Kidney epithelial cell (primary cell): ENCODE measurements at places on chromosomes 16 and 17.

DNA sequence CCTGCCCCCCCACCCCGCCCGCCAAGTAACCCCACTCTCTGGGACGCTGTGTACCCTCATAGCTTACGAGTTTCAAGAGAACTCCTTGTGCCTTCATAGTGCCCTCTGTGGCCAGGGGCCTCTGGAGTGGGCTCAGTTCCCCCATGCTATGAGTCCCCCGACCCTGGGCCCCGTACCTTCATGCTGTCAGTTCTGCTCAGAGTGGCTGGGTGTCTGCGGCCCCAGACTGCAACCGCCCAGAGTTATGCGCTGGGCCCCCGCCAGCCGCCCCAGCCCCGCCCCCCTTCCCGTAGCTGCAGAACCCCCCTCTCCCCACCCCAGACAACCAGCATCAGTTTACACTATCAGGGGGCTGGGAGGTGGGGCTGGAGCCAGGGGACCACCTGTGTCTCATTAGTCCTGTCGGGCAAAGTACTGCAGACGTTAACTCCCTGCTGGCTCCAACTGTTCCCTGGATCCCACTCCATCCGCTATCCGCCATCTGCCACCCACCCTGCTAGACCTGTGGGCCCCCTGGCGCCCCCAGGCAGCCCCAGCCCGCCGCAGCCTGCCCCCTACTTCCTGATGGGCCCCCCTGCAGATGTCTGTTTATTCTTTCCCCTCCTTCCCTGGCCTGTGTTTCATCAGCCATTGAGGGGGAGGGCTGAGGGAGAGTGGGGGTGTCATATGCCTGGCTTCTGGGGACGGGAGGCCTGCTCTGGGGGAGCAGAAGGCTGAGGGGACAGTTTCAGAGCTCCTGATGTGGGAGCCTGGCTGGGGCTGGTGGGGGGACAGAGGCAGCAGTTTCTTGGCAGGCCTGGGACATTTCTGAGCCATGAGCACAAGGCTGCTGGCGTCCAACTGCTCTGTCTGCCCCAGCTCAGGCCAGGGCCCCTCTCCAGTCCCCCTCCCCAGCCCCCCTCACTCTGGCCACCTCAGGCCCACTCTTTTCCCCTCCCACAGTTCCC is at the start of gene MFAP4:
Gene MFAP4 (minus strand): TSS at position 217 of the 947 bp plus-strand sequence. CDS start 35 bp downstream, at position 182.
- DNase-seq: no peak

- no peak for DNase-seq
Measured at GRCh38 chr16:969508-970385, 1.0 kb downstream of the LMF1 start.

DNA sequence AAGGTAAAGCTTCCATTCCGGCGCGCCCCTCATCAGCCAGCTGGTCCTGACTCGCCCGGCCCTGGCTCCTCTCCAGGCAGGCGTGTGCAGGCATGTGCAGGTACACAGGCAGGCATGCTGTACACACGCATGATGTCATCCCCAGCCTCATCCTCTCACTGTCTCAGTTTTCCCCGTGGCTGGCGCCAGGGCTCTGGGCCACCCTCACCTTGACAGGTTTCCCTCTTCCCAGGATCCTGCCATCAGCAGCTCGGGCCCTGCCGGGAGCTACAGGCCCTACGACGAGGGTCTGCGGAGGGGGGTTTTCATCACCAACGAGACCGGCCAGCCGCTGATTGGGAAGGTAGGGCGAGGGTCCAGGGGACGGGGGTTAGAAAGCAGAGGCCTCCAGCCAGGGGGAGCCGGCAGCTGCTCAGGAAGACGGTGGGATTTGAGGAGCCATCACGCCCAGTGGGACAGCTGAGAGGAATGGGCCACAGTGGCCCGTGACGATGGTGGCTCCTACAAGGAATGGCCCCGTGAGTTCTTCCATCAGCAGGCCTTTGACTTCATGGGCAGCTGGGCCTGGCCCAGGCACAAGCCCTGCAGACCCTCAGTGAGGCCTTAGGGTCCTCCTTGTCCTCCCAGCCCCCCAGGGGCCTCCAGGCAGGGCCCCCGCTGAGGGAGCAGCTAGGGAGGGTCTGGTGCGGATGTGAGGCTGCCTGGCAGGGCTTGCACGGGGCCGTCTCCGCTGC is 8.5 kb downstream of the GAA start:
- DNase-seq: no peak

DNA sequence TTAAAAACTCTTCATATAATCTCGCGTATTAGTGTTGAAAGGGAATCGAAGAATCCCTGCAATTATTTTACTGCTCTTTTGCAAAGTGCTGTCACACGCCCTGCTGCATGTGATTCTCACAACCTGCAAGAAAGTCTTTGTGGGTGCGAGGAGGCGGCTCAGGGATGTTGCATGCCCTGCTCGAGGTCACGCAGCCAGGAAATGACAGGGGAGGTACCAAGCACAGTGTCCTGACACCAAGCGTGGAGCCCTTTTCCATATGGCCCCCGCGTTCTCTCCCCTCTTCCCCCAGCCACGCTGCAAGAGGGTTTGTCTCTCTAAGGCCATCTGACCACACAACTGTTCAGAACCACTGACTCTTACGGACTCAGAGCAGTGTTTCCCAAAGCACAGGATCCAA is 37.6 kb downstream of the OR3A1 start:
- DNase-seq: no peak

GRCh38 chr17:31398381-31399311 is 7.2 kb downstream of the RAB11FIP4 start:
- no peak for DNase-seq

- DNase-seq: no peak
Measured at GRCh38 chr17:14080847-14081251, 11.5 kb downstream of the COX10 start.

GRCh38 chr17:50045154-50045553 is 10.8 kb upstream of the ITGA3 start:
- no peak for DNase-seq

- no peak for DNase-seq
Measured at GRCh38 chr17:8503368-8503767, 67.7 kb downstream of the NDEL1 start.

- no peak for DNase-seq
Measured at GRCh38 chr17:31171701-31172100, 76.9 kb downstream of the NF1 start.

GRCh38 chr16:11180489-11180888 is 75.5 kb downstream of the SOCS1 start:
- DNase-seq: no peak

DNA sequence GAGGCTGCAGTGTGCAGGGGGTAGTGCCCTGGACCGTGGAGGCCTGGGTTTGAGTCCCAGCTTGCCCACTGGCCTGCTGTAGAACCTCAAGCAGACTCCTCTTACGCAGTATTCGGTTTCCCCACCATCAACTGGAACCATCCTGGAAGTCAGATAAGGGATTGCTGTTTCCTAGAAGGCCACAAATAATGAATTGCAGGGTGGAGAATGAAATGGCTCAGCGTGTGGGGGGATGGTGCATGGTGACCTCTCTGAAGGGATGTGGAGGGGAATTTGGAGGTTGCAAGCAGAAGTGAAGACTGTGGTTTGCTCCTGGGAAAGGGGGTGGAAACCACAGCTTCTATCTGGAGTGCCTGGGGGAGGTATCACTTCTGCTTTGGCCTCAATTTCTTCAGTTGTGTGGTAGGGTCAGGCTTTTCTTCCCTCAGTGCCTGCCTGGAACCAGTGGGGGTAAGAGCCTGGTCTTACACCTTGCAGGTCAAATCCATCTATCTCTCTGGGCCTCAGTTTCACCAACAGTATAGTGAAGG is 1.7 kb downstream of the ADGRG5 start:
- no peak for DNase-seq

- no peak for DNase-seq
Measured at GRCh38 chr17:10013365-10014112, 108.5 kb upstream of the RCVRN start.

DNA sequence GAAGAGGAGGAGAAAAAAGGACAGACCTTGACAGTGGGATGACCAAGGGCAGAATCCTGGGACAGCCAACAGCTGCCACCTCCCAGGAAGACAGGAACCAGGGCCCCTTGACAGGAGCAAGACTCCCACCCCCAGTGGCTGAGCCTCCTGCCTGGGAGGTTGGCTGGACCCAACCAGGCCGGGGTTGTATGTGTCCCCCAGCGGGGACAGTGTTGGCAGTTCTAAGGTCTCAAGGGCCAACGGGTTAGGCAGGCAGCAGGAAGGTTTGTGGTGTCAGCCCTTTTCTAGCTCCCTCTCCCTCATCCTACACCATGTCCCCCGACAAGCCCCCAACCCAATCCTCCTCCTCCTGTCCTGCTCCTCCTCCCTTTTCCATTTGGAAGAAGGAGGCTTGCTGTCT is 126.2 kb downstream of the MRM1 start:
- DNase-seq: no peak

GRCh38 chr17:81460856-81461460 is 51.6 kb downstream of the ACTG1 start:
- DNase-seq: no peak

DNA sequence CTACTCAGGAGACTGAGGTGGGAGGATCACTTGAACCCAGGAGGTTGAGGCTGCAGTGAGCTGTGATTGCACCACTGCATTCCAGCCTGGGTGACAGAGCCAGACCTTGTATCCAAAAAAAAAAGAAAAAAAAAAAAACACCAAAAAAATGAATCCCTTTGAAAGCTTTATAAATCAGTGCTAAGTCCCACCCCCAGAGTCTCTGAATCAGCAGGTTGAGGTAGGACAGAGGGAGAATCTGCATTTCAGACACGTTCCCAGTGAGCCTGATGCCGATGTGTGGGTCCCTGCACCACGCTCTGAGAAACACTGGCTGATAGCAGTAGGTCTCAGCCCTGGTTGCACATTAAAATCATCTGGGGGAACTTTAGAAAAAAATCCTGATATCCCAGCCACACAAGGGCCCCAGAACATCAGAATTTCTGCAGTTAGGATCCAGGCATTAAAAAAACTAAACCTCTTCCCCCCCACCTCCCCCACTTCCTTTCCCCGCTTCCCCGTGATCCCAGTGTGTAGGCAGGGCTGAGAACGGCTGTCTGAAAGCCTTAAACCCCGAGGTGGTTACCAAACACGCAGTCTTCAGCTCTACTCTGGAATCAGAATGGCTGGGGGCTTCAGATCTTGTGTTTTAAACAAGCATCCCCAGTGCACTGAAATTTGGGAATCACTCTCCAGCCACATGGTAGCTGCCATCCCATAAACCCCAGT is 27.3 kb upstream of the GPRC5B start:
- no peak for DNase-seq

DNA sequence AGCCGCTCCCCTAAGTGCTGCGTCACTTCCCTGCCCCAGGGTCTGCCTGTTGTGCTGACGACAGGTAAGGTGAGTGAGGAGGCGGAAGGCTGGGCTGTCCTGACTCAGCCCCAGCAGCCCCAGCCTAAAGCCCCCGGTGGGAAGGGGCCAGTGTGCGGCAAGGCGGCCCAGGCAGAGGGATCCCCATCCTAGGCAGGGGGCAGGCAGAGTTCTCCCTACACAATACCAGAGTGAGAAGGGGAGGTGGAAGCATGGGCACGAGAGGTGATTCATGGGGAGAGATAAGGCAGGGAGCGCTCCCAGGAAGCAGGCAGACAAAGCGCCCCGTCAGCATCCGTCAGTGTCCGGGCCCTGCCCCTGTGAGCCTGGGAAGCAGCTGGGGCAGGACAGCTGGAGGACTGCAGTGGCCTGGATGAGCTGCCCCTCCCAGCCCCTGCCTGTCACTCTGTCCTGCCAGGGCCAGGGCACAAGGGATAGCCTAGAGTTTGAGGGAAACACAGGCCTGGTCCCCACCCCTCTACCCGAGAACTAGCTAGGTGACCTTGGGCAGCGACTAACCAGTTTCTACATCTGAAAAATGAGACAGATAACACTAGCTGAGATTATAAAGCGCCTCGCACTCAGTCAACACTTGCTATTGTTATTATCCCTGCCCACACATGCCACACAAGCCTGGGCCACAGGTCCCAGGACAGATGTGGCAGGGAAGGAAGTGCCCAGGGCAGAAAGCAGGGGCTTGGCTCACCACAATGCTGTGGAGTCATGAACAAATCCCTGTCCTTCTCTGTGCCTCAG is 3.8 kb downstream of the FAM83G start:
- no peak for DNase-seq

DNA sequence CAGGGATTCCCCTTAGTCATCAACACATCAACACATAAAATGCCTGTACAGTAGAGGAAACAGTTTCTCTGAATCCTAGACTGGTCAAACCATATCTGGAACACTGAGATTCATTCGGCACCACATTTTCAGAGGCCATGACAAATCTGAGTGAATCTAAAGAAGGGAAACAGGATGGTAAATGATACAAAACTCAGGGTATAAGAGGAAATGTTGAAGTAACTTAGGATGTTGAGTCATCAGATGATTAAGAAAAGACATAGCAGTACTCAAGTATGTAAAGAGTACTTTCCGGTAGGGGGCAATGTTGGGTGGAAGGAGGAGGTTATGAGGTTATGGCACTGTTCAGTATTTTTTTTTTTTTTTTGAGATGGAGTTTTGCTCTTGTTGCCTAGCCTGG is 358.5 kb upstream of the PMFBP1 start:
- no peak for DNase-seq

DNA sequence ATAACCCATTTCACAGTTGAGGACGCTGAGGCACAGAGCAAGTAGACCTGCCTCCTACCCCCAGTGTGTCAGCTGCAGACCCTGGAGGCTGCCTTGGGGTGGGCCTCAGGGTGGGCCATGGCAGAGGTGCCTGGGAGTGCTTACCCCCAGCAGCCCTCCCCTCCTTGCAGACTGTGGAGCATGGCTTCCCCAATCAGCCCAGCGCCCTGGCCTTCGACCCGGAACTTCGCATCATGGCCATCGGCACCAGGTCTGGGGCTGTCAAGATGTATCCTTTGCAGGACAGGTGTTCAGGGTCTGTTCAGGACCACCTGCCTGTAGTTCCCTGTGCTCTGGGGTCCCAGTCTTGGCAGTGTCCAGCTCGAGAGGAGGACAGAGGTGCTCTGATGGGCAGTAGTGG is 4.3 kb downstream of the LLGL1 start:
- DNase-seq: no peak

DNA sequence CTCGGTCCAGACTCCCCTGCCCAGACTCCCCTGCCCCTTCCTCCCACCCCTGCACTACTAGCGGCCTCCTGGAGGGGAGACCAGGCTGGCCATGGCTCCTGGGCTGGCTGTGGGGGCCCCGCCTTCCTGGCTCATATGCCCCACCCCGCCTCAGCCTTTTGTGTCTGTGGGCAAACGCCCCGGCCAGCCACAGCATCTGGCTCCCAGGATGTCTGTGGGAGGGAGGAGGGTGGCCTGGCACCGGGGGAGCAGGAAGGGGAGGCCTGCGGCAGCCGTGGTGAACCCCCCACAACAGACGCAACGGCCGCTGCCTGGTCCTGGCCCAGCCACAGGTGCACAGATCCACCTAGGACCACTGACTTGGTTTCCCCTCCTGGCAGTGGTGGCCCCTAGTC is 32.9 kb downstream of the BAHCC1 start:
- DNase-seq: no peak

DNA sequence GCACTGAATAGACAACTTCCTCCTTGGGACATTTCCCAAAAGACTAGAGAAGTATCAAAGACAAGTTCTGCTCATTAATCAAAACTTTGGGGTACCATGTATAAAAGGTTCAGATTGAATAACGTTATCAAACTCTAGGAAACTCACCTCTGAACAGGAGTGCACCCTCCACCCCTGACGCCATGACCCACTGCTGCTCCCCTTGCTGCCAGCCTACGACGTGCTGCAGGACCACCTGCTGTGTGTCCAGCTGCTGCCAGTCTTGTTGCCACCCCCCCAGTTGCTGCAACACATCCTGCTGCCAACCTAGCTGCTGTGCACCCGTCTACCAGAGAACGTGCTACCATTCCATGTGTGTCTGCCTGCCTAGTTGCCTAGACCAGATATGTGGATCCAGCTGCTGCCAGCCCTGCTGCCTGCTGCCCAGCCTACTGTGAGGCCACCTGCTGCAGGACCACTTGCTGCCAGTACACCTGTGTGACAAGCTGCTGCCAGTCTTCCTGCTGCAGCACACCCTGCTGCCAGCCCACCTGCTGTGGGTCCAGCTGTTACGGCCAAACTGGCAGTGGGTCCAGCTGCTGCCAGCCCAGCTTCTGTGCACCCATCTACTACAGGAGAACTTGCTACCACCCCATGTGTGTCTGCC is 13.8 kb upstream of the KRTAP9-2 start:
- no peak for DNase-seq
